ENCODE measurements at places on chromosomes 1 and 21.

DNA sequence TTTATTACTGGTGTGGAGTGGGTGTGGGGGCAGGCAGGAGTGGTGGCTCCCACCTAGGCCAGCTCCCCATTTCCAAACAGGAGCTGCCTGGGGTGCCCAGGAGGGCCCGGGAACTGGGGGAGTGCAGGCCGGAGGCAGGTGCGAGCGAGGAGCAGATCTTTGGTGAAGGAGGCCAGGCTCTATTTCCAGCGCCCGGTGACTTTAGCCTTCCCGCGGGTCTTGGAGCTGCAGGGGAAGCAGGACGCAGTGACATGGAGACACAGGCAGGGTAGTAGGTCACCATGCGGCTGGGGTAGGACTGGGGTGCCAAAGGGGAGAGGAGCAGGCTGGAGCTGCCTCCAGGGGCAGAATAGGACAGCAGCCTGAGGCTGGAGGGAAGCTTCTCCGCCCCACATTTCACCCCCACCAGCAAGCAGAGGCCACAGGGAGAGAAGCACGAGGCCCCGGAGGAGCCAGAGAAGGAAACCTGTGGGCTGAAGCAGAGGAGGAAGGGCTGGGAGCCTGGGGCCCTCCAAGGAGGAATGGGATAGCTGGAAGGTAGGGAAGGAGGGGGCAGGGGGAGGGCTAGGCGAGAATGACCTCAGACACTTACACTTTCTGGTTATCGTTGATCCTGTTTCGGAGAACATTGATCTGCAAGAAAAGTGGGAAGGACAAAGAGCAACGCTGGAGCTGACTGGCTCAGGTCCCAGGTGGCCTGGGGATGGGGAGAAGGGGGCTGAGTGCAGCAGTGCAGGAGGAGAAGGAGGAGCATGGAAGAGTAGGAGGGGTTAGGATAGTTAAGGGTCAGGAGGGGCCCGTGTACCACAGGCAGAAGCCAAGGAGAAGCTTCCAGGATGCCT is 18.2 kb downstream of the TNNT2 start:
- DNase-seq: no peak

GRCh38 chr1:92551916-92552315 is 65.2 kb upstream of the GFI1 start:
- no peak for DNase-seq

DNA sequence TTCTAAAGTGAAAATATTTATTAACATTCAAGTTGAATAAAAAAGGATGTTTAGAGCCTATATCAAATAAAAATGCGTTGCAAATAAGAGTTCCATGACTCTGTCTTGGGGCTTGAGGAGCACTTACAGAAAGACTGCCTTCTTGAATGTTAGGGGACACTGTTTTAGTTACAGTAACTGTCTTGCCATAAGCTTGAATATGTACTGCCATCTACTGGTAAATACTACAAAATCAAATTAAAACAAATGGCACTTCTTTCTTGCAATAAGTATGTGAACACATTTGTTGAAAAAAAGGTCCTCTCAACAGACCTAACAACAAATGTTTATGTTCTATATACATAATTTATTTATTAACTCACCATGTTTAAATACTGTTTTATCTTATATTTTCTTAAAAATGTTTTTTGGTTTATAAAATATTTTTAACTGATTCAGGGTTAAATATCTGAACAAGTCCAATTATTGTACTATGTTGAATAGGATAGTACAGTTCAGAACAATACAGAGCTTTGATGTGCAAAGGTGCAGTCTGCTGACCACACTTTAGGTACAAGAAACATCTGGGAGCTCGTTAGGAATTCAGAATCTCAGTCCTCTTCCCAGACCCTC is 199.5 kb downstream of the LRRIQ3 start:
- no peak for DNase-seq

GRCh38 chr1:219020386-219020785 is 153.3 kb upstream of the LYPLAL1 start:
- no peak for DNase-seq

DNA sequence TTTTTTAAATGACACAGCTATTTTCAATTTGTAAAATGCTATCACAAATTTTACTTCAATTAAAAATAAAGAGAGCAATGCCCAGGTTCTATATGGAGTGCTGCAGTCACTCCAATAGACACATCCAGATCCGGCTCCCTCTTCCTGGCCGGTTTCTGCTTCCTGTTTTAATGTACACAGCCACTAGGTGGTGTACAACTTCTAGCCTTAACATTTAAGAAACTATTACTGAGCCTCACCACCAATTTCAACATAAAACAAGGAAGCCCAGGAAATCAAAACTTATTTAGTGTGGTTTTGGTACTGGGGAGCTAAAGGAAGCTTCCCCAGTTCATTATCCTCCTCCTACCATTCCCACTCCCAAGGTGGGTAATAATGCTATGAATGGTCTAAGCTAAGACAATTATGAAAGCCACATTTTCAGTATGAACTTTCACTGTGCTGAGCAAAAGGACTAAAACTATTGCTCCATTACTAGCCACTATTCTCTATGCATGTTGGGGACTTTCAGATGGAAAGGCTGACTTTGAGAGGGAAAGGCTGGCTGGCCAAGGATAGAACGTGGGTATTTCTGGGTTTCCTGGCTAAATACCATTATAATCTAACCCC is 25.5 kb upstream of the MTMR11 start:
- DNase-seq: peak; percentile 18

DNA sequence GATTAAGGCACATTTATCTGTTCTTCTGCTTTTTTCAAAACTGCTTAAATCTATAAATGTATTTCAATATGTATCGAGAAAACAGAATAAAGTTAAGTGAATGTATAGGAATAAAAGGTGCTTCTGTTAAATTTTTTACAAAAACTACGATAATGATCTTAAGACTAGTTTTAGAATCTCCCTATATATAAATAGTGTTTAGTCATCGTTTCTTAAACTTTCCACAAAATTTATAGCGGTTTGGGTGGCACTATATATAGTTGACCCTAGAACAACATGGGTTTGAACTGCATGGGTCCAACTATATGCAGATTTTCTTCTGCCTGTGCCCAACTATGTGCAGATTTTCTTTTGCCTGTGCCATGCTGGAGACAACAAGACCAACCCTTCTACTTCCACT is 125.7 kb downstream of the CRB1 start:
- no peak for DNase-seq

- no peak for DNase-seq
These were observed 55.6 kb downstream of the FBXO42 start for GRCh38 chr1:16296643-16297042.

DNA sequence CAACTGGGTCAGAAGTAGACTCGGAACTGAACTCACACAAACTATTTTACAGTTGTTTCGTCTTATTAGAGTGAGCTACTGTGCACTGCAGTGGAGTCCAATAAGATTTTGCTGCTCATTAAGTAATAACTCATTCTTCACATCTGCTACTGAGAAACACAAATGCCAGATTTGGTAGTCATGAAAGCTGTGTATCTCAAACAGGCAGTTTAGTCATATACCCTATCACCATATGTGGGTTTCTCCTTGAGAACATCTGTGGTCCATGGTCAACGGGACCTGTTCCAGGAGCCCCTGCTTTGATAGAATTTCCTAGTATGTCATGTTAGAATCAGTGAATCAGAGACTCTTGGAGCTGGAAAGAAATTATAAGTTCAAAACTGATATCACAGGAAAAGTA is 60.4 kb downstream of the ALG14 start:
- no peak for DNase-seq

DNA sequence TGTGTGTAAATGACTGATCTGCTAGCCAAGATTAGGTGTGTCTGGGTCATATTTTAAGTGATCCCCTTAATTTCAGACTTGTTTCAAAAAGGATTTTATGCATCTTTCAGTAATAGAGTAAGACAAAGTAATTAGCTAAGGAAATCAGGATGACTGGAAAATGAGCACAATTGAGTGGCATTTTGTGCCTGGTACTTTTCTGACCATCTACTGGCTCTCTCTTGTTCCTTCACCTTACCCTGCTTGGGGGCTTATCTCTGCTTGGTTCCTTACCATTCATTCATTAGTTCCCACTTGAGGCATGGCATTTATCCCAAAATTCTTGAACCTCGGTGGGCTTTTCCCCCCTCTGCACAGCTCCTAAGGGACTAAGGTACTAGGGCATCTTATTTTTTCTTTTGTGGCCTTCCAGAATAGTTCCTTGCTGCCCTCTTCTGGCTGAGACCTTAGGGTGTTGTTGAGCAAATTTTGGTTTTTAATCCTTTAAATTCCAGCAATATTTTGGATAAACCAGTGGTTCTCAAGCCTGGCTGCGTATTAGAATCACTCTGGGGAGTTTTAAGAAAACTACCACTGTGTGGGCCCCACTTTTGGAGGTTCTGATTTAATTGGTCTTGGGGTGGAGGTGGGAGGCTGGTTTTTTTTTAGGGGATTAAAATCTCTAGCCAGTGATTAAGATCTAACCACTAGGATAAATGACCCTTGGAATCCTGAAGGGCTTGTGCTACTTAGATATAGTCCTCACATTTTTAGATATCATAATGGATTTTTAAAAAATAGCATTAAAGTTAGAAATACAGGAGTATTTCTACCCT is 50.8 kb downstream of the HS2ST1 start:
- no peak for DNase-seq

- DNase-seq: no peak
These were observed 287.4 kb upstream of the RUNX1 start for GRCh38 chr21:35336534-35336933.

DNA sequence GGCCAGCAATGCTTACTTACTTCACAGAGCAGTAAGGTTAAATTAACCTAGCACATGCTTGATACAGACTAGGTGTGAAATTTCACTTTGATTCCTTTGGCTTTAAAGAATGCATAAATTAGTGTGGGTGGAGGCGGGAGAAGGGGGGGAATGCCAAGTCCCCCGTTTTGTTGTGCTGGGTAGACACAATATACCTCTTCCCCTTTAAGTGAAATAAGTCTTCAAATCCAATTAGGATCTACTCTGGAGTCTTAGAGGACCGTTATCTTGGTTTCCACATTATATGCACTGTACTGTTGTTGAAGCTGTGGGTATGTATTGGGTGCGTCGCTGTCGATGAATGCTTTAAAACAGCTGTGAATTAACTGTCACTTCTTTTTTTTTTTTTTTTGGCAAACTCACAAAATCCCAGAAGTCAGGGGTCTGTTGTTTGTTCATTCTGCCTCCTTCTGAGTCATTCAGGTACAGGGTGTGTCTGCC is 1.6 kb upstream of the S1PR1 start:
- no peak for DNase-seq

- no peak for DNase-seq
These were observed 39.4 kb downstream of the OR10Z1 start for GRCh38 chr1:158644449-158644848.

DNA sequence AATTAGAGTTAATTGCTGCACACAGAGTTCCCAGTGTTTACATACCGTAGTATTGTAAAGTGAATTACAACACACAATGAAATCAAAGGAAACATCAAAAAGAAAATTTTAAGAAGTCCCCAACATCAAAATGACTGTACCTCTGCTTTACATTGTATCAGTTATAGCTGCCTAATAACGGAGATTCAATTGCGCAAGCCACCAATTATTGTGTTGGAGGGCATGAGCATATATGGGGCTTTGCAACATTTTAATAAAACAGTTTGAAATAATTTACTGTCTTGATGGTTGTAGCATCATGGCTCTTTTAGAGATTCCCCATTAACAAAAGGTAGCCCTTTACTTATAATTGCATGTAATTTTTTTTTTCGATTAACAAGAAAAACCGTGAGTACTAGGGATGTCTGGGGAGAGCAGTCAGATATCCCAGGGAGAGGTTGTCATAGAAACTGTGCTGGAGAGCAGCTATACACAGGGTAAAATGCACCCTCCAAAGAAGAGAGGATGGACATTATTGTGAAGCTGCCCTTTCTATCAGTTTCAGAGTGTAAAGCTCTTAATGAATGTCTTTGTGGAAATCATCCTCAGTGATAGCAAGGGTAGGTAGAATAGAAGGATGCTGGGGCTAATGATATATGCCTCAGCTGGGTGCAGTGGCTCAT is 55.9 kb upstream of the BTG3 start:
- DNase-seq: no peak

GRCh38 chr1:75991497-75992114 is 59.4 kb upstream of the ASB17 start:
- peak; percentile 44 for DNase-seq

DNA sequence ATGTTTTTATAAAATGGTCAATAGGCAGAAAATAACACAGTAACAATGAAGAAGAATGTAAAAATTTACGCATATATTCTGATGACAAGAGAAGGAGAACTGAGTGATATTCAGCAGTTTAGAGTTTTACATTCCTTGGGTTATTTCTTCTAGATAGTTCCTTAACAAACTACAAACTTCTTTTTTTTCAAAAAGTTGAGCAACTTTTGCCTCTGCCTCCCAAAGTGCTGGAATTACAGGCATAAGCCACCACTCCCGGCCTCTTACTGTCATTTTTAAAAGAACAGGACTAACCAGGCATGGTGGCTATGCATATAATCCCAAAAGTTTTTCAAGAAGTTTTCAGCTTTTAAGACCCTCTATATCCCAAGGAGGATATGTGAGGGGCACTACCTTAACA is 32.9 kb downstream of the ARNT start:
- DNase-seq: no peak

- no peak for DNase-seq
These were observed 82.7 kb downstream of the SIK1 start for GRCh38 chr21:43343992-43344886.

- no peak for DNase-seq
These were observed 207.5 kb downstream of the BACH1 start for GRCh38 chr21:29506214-29506613.

- DNase-seq: no peak
These were observed 178.4 kb upstream of the EDN2 start for GRCh38 chr1:41662765-41663437.

DNA sequence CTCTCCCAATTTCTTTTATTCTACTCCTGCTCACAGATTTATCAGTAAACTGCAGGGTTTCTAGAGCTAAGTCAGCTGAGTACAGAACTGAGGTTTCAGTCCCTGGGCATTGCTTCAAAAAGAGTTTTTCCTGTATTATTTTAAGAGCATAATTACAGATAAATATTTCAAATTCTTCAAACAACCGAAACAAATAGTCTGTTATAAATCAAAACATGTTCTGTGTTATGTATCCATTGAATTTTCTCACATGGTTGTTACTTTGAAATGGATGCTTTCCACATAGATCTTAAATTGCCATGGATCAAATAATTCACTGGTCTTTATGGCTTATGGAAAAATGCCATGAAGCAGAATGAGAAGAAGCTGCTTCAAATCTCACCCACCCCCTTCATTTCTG is 64.5 kb downstream of the LRRC8C start:
- no peak for DNase-seq

- DNase-seq: no peak
These were observed 108.9 kb downstream of the CAPN8 start for GRCh38 chr1:223556414-223557129.

DNA sequence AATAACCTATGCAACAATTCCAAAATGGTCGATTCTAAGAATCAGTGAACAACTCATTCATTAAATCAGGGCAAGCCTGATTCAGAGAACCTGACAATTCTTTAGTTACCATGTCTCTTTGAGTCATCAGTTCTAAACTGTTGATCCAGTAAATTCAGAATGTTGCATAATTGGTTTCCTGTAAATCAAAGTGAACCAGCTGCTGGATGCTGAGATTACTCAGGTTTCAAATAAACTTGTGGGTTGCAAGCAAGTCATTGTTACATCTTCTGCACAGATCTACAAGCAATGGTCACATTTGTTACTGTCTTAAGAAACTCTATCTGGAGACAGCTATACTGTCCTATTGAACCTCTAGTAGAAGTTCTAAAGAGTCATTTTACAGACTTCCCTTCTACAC is 16.5 kb downstream of the PLA2G2D start:
- DNase-seq: no peak

Measured in T-cell (primary cell).